Activated naive CD4-positive, alpha-beta T cell treated with anti-CD3 and anti-CD28 coated beads for 36 hours (primary cell): ENCODE measurements at places on chromosomes 2 and 18.
A peak's percentile ranks its signal among the peaks of the same experiment; 100 is the strongest.

GRCh38 chr18:39318008-39318407 lies 1752.4 kb upstream of the CELF4 start:
- no peaks in the 10 kb centered on the region for H3K36me3 ChIP-seq
- DNase-seq, result no peak
- H3K4me1 ChIP-seq, result no peaks in the 10 kb centered on the region
- no peaks in the 10 kb centered on the region for H3K27me3 ChIP-seq

GRCh38 chr2:121346859-121347258 lies 61.9 kb upstream of the TFCP2L1 start:
- DNase-seq, result no peak
- H3K4me3 ChIP-seq, result no peak overlapping the region
- H3K27me3 ChIP-seq, result no peaks in the 10 kb centered on the region

- no peak overlapping the region for H3K27ac ChIP-seq
- H3K4me3 ChIP-seq, result no peak overlapping the region
- peaks cover 10% of the 10 kb centered on the region for H3K27me3 ChIP-seq
- H3K36me3 ChIP-seq, result no peaks in the 10 kb centered on the region
These were observed 13.0 kb upstream of the SLC9A2 start for GRCh38 chr2:102606353-102606752.

- H3K4me3 ChIP-seq, result no peak overlapping the region
- H3K4me1 ChIP-seq, result no peaks in the 10 kb centered on the region
- H3K27ac ChIP-seq, result no peak overlapping the region
- H3K27me3 ChIP-seq, result peaks cover 13% of the 10 kb centered on the region
- no peak for DNase-seq
- H3K36me3 ChIP-seq, result no peaks in the 10 kb centered on the region
These were observed 17.1 kb upstream of the ANKRD62 start for GRCh38 chr18:12076424-12077140.

- no peak overlapping the region for H3K27ac ChIP-seq
- no peaks in the 10 kb centered on the region for H3K4me1 ChIP-seq
- no peak for DNase-seq
- H3K4me3 ChIP-seq, result no peak overlapping the region
- H3K27me3 ChIP-seq, result peaks cover 2% of the 10 kb centered on the region
These were observed 760.0 kb downstream of the EPHA4 start for GRCh38 chr2:220811952-220812570.

- peaks cover 18% of the 10 kb centered on the region for H3K4me1 ChIP-seq
- no peaks in the 10 kb centered on the region for H3K36me3 ChIP-seq
- no peak for DNase-seq
- no peak overlapping the region for H3K4me3 ChIP-seq
- no peaks in the 10 kb centered on the region for H3K27me3 ChIP-seq
These were observed 46.2 kb upstream of the SMAD7 start for GRCh38 chr18:48996901-48997463.

GRCh38 chr2:108575132-108575966 lies 41.1 kb downstream of the LIMS1 start:
- no peak overlapping the region for H3K27ac ChIP-seq
- H3K4me1 ChIP-seq, result peaks cover 10% of the 10 kb centered on the region
- H3K4me3 ChIP-seq, result no peak overlapping the region
- H3K36me3 ChIP-seq, result no peaks in the 10 kb centered on the region
- DNase-seq, result no peak
- H3K27me3 ChIP-seq, result no peaks in the 10 kb centered on the region

DNA sequence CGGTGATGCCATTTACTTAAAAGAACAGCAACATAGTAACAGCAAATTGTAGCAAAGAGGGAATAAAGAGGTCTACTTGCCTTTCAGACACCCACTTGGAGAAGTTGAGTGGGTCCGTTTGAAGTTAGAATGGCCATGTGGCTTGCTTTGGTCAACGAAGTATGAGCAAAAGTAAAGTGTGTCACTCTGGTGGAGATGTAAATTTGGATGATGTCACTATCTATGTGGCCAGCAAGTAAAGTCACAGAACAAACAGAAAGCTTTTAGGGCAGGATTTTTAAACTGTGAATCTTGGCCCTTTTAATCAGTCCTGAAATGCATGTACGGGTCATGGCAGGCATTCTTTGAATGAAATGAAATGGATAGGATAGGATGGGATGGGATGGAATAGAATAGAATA lies 120.3 kb downstream of the PAX3 start:
- no peak overlapping the region for H3K4me3 ChIP-seq
- H3K27ac ChIP-seq, result no peak overlapping the region
- H3K4me1 ChIP-seq, result no peaks in the 10 kb centered on the region
- H3K36me3 ChIP-seq, result no peaks in the 10 kb centered on the region
- peaks cover 1% of the 10 kb centered on the region for H3K27me3 ChIP-seq

DNA sequence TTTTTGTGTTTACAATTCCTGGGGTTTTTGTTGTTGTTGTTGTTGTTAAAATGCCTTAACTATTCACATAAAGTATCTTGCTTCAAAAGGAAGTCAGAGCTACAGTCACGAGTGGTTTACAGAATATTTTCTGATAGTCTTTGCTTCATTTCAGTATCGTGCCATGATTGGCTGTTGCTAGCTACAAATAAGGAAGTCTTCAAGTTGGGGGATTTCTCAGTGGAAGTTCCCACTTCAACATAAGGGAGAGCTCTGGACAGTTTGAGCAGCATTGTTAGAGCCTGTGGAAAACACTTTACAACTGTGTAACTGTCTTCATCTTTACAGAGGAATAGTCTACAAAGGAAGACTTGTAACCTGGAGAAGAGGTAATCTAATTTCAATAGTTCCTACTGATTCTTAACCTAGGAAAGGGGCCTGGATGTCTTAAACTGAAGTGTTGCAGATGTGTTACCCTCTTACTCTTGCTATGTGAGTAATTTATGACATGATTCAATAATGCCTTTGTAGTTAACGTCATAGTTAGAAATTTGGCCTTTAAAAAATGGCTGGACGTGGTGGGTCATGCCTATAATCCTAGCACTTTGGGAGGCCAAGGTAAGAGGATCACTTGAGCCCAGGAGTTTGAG lies 23.4 kb upstream of the TANK start:
- no peaks in the 10 kb centered on the region for H3K27me3 ChIP-seq
- H3K4me1 ChIP-seq, result peaks cover 49% of the 10 kb centered on the region
- peak; percentile 48 for DNase-seq
- H3K27ac ChIP-seq, result peak overlapping the region; percentile 98
- H3K4me3 ChIP-seq, result peak overlapping the region; percentile 88
